ENCODE measurements at places on chromosomes 11 and 22.

DNA sequence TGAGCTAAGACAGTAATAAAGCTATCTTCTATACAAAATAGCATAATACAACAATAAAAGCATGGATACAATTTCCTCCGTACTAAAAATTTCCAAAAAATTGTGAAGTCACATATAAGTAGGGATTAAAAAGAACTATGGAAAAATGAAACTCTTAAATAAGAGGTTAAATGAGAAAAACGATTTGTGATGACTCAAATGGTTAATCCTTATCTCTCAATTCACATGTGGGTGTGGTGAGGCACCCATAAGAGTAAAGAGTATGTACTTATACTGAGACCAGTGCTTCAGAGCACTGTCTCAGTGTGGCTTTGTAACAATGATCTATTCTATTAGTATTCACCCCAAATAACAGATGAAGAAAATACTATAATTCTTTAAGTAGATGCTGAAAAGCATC, 25.0 kb upstream of the CCDC34 start:
- no peak for DNase-seq

DNA sequence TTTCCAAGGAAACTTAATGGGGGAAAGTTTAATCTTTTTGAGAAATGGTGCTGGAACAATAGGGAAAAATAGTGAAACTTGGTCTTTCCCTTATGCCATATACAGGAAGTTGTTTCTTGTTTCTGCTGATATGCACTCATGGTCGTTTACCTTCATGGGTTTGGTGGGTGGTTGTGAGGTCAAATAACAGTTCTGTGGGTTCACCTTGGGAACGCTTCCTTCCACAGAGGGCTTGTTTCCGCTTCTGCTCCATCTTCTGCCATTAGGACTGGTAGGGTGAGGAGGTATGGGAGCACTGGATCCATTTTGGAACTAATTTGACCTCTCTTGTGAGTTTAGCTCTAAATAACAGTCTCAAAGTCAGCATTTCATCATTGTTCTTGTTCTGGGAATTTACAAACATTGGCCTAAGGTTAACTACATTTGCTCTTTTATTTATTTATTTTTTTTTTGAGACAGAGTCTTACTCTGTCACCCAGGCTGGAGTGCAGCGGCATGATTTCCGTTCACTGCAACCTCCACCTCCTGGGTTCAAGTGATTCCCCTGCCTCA, 17.6 kb upstream of the RELA start:
- DNase-seq, result no peak

GRCh38 chr11:92397221-92397755, 172.7 kb downstream of the FAT3 start:
- DNase-seq, result no peak

DNA sequence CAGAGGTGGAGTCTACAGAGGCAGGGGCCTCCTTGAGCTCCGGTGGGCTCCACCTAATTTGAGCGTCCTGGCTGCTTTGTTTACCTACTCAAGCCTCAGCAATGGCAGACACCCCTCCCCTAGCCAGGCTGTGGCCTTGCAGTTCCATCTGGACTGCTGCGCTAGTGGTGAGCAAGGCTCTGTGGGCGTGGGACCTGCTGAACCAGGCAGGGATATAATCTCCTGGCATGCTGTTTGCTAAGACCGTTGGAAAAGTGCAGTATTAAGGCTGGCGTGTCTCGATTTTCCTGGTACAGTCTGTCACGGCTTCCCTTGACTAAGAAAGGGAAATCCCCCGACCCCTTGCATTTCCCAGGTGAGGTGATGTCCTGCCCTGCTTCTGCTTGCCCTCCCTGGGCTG, 77.7 kb downstream of the GDPD4 start:
- DNase-seq, result no peak

DNA sequence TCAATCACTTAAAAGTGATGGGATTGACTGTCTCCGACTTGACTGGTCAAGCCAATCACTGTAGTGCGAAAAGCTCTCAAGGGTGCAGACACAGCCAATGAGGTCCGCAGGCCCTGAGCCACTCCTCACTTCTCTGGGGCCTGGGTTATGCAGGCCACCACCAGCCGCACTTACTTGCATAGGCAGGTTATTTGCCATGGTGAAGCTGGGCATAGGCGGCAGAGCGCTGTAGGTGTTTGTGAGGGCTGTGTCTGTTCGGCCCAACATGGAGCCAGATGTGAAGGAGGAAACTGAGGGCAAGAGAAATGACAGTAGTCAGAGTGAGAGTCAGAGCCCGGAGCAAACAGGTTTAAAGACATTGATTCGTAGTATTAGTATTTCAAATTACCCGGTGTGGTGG, 17.9 kb downstream of the PAX6 start:
- no peak for DNase-seq
